Sigmoid colon (tissue), 7 donors: ENCODE measurements at places on chromosomes 4 and X.

DNA sequence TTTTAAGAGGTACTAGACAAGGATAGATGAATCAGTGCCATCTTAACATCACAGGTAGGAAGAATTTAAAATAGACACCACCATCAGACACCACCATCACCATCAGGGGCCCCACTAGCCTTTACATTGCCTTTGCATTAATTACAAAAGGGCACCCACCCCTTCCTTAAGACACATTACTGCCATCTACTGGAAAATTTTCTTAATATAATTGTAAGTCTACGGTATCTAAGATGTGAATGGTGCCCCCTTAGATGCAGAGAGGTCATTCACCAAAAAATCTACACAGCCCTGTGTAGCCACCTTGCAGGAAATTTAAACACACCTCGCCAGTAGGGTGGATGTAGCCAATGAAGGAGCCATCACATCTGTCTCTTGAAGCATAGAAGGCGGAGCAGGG lies 184.1 kb downstream of the MID1IP1 start:
- no peak for DNase-seq

DNA sequence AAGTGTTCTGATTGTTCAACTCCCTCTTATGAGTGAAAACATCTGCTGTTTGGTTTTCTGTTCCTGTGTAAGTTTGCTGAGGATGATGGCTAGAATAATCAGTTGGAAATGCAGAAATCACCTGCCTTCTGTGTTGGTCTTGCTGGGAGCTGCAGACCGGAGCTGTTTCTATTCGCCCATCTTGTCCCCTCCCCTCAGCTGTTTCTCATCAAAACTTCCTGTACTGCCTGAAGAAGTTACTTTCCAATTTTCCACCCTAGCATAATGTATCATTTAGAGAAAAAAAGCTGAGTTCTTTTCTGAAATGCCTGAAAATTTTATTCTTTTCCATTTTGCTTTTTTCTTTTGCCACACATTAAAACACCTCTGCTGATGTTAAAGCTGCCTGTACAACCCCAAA lies 167.6 kb downstream of the TEX13A start:
- DNase-seq = no peak

DNA sequence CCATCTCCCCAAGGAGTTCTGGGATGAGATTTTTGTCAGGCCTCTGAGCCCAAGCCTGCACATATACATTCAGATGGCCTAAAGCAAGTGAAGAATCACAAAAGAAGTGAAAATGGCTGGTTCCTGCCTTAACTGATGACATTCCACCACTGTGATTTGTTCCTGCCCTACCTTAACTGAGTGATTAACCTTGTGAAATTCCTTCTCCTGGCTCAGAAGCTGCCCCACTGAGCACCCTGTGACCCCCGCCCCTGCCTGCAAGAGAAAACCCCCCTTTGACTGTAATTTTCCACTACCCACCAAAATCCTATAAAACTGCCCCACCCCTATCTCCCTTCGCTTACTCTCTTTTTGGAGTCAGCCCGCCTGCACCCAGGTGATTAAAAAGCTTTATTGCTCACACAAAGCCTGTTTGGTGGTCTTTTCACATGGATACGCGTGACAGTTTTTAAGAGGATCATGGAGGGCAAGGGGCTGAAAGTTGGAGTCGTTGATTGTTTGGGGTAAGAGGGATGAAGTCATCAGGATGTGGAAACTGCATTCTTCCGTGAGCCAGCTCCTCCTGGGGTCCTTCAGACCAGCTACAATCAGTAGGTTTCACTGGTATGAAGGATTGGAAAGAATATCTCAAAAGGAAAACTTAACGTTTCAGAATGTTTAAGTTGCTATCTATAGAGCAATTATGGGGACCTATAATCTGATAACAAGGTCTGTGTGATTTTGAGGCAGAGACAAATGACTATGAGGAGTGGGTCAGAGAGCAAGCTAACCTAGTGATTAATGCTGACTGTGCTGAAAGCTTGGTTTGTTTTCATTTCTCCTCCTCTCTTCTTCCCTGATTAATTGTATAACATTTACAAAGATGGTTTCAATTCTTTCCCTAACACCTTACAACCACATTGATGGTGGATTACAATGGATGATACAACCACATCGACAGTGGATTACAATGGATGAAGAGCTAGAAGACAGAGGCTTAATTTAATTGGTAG lies 28.6 kb upstream of the MAGEA11 start:
- no peak for DNase-seq

DNA sequence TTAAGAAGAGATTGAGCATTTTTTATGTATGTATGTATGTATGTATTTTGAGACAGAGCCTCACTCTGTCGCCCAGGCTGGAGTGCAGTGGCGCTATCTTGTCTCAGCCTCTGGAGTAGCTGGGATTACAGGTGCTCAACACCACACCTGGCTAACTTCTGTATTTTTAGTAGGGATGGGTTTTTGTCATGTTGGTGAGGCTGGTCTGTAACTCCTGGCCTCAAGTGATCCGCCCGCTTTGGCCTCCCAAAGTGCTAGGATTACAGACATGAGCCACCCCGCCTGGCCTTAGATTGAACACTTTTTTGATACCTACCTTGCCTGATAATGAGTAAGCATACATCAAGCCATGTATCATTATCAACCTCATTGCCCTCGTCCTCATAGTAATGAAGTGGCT lies 2.7 kb downstream of the N4BP2 start:
- no peak for DNase-seq

DNA sequence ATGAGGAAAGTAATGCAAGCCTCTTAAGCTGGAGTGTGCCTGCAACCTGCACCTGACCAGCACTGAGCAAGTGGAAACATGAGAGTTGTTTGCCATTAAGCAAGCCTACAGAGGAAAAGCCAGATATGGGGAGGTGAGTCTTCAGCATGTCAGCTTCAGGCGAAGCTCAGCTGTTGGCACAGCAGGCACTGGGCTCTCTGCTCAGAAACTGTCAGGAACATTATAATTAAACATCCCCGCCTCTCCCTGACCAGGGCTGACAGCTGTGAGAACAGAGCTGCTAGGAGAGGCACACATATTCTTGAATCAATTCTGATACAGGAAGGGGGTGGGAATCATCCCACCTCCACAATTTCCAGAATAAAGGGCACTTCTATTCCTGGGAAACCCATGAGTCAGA lies 19.0 kb upstream of the DCX start:
- no peak for DNase-seq

DNA sequence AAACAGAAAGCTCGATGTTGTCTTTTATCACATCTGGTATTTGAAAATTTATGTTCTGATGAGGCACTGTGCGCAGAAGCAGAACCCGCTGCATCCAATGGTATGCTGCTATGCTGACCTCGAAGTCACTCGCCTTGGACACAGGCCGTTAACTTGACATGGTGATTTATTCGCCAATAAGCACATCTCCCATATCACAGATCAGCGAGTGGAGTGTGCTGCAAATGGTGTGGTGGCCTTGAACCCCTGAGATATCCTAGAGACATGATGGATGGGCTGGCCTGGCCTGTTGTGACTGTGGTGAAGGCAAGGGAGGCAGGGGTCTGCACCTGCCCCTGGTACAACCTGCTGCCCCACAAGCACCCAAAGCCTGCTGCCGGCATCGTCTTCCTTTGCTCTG lies 175.4 kb upstream of the FRG1 start:
- DNase-seq = no peak

DNA sequence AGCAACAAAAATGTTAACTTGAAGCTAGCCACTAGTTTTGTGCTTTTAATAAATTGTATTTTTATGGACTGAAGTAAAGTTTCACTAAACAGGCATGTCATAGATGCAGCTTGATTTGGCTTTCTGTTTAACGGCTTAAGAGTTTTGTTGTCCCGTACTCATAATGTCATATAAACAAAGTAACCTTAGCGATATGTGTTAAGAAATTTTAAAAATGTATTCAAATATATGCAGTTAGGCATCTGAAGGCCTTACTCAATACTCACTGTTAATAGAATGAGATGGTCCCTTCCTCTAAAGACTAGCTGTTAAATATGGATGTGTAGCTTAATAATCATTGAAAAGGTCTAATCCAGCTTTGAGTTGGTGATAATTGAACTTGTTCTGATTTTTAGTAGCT lies 1.0 kb upstream of the SCLT1 start:
- no peak for DNase-seq

DNA sequence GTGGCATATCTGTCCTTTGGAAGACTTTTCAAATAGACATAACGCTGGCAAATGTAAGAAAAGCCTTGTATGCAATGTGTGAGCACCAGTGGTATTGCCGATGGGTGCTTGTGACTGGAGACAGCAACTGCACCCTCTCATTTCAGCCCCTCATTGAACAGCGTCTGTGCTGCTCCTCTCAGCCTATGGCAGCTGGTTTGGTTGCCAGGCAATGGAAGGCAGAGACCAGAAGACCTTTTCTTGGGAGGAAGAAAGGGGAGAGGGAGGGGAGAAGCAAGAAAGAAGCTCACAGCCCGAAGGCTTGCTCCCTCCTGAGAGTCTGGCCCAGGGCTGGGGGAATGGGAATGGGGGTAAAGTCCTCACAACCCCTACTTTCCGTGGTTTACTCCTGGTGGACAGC lies 20.2 kb downstream of the ZCCHC13 start:
- no peak for DNase-seq

DNA sequence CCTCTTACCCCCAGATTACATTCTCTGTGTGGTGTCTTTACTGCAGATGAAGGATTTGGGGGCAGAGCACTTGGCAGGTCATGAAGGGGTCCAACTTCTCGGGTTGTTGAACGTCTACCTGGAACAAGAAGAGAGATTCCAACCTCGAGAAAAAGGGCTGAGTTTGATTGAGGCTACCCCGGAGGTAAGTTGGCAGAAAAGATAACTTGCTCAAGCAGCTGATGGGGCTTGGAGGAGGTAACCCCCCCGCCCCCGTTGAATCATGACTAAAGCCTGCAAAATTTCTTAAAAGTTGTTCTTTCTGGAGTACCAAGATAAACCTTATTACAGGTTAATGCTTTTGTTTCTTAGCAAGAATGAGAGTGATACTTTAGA lies 1.5 kb downstream of the CCNG2 start:
- no peak for DNase-seq

DNA sequence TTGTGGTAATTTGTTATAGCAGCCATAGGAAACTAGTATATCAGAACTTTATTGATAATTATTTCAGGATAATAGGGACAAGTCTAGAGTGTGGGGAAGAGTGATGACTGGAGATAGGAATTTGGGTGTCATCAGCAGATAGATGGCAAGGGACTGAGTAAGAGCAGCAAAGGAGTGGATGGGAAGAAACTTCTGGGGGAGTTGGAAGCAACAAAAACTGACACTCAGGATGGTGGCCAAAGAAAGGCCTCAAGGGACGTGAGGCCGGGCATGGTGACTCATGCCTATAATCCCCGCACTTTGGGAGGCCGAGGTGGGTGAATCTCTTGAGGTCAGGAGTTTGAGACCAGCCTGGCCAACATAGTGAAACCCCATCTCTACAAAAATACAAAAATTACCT lies 9.1 kb upstream of the SLC25A5 start:
- no peak for DNase-seq

GRCh38 chr4:86203176-86203575 lies 156.7 kb downstream of the MAPK10 start:
- DNase-seq = no peak

DNA sequence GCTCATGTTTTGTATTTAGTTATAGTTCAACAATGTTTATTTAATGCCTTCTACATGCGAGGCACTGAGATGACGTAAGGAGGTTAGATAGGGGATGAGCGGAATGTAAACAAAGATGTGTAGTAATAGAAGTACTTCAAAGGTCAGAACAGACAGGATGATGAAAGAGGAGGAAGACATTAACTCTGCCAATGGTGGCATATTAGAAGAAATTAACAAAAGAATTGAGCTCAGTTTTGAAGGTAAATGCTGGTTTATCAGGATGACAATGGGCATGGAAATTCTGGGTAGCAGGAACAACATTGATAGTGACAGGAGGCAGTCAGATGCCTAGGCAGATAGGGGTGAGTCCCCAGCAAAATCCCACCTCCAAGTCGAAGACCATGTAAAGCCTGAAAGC lies 62.3 kb upstream of the PGRMC2 start:
- no peak for DNase-seq

- DNase-seq = no peak
Observed at GRCh38 chrX:39460499-39460898, 637.3 kb downstream of the BCOR start.
